H1 (cell line): ENCODE measurements at places on chromosomes 16 and 17. TPM values are rescaled to one million over a fixed set of nuclear protein-coding genes. Genes with fewer than 3 reads are reported as not detected.

- H3K27me3 ChIP-seq: no peaks in the 10 kb centered on the region
- H3K4me1 ChIP-seq: no peaks in the 10 kb centered on the region
- peak within 1 kb of the TSS; percentile 67 for H3K27ac ChIP-seq
- DNase-seq: peak; percentile 25
- H3K36me3 ChIP-seq: no peaks in the 10 kb centered on the region
These were observed at the start of gene ASPHD1 for GRCh38 chr16:29900102-29900887. TSS of gene ASPHD1 (plus strand) at chr16:29900488. CDS start at chr16:29900972, 484 bp downstream.

- no peaks in the 10 kb centered on the region for H3K4me1 ChIP-seq
- H3K36me3 ChIP-seq: no peaks in the 10 kb centered on the region
- H3K4me3 ChIP-seq: no peak overlapping the region
- DNase-seq: no peak
- H3K27me3 ChIP-seq: peaks cover 2% of the 10 kb centered on the region; the same call in 1 of the 2 replicates
These were observed 5.5 kb downstream of the GALK1 start for GRCh38 chr17:75759457-75759856.

Gene PTX4
- not detected in 2 replicates for total RNA-seq

GRCh38 chr17:42281571-42282096 is 5.4 kb upstream of the STAT5B start:
- H3K36me3 ChIP-seq: no peaks in the 10 kb centered on the region
- 0 out of 2 replicates have a peak, but pooled peaks cover 3% of the 10 kb centered on the region for H3K27me3 ChIP-seq
- H3K4me1 ChIP-seq: peaks cover 11% of the 10 kb centered on the region

- DNase-seq: peak; percentile 71
- H3K4me3 ChIP-seq: peak overlapping the region; percentile 88
- H3K27ac ChIP-seq: peak overlapping the region; percentile 99; the same call in 1 of the 2 replicates
- no peaks in the 10 kb centered on the region for H3K27me3 ChIP-seq
These were observed 727 bp upstream of the TENT4B start for GRCh38 chr16:50152351-50152806.

- peak overlapping the region; percentile 86 for H3K4me3 ChIP-seq
- H3K27ac ChIP-seq: peak overlapping the region; percentile 58
- H3K36me3 ChIP-seq: peaks cover 8% of the 10 kb centered on the region; the same call in 1 of the 2 replicates
- DNase-seq: no peak
- H3K27me3 ChIP-seq: no peaks in the 10 kb centered on the region
- peaks cover 14% of the 10 kb centered on the region for H3K4me1 ChIP-seq
These were observed 401 bp downstream of the ARL16 start for GRCh38 chr17:81683208-81683583.

DNA sequence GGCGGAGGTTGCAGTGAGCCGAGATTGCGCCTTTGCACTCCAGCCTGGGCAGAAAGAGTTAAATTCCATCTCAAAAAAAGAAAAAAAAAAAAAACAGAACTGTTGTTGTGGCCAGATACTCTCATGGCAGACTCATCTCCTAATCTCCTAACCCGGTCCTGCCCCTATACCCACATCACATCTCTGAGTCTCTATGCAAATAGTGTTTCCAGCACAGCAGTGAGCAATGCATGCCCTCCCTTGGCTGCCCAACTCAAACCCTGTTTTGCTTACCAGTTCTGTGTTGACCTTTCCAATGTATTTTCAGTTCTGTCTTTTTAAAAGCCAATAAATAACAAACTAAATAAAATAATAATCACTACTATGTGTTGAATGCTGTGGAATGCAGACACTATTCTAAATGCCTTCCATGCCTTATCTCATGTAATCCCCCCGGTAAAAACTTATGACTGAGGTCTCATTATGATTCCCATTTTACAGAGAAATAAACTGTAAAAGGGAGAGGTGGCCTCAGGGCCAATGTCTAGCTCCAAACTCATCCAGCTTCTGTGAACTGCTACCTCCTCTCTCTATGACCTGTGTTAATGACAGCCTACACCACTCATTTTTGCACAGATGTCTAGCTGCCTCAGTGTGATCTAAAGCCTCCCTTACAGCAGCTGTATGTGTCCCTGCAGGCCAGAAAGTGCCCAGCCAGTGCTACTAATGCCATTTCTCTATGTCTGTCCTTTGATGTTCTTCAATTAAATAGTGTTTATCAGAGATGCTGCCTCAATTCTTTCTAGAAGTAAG is 289.8 kb downstream of the HS3ST3B1 start:
- no peaks in the 10 kb centered on the region for H3K27me3 ChIP-seq
- no peak overlapping the region for H3K4me3 ChIP-seq
- H3K4me1 ChIP-seq: no peaks in the 10 kb centered on the region
- H3K36me3 ChIP-seq: no peaks in the 10 kb centered on the region
- DNase-seq: no peak

GRCh38 chr16:77214411-77215138 is 15.4 kb downstream of the SYCE1L start:
- no peak overlapping the region for H3K27ac ChIP-seq
- no peak overlapping the region for H3K4me3 ChIP-seq
- H3K4me1 ChIP-seq: peaks cover 10% of the 10 kb centered on the region
- no peak for DNase-seq

GRCh38 chr16:787978-788398 is at the start of gene RPUSD1:
TSS of gene RPUSD1 (minus strand) at chr16:788381. CDS start at chr16:787737, 644 bp downstream.
- H3K4me3 ChIP-seq: peak within 1 kb of the TSS; percentile 98
- no peak for DNase-seq

Gene CCL8
- not detected in 2 replicates for total RNA-seq

Gene CLDN6
- 747 and 793 TPM in 2 replicates for total RNA-seq

Gene CXCL16
- 3.5 and 3.9 TPM in 2 replicates for total RNA-seq

GRCh38 chr16:11211977-11212797 is 43.8 kb downstream of the SOCS1 start:
- DNase-seq: no peak
- H3K27me3 ChIP-seq: no peaks in the 10 kb centered on the region
- no peak overlapping the region for H3K27ac ChIP-seq
- no peak overlapping the region for H3K4me3 ChIP-seq

DNA sequence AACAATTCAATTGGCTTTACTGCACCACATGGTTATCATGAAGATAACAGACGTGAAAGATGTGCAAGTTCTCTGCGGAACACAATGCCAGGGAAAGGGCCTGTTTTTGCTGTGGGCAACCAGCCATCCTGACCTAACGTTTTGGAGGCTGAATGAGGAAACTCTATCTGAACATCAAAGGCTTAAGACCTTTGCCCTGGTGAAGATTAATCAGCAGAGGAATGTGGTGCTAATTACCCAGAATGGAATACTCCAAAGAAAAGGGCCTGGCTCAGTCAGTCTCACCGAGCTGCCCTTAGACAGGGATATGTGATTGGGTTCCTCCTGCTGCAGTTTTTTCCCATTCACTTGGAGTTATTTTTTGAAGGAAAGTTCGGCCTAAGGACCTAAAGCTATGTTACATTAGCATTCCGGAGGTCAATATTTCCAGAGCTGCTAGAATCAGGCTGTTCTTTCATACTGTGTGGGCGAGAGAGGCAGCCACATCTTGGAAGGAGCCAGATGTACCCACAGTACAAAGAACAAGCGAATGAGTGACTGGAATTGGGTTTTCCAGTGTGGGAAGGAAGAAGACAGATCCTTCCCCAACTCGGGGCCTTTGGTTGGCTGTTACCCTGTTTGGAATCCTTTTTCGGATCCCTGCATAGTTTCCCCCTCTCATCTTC is 15.5 kb downstream of the ASIC2 start:
- no peak overlapping the region for H3K4me3 ChIP-seq
- no peak for DNase-seq
- no peaks in the 10 kb centered on the region; the same call in 1 of the 2 replicates for H3K27me3 ChIP-seq
- no peaks in the 10 kb centered on the region for H3K36me3 ChIP-seq

GRCh38 chr16:14331020-14331419 is 259.9 kb downstream of the MRTFB start:
- H3K27me3 ChIP-seq: no peaks in the 10 kb centered on the region
- H3K36me3 ChIP-seq: 0 out of 2 replicates have a peak, but pooled peaks cover 2% of the 10 kb centered on the region
- H3K4me3 ChIP-seq: no peak overlapping the region
- no peaks in the 10 kb centered on the region for H3K4me1 ChIP-seq

Gene SARM1
- total RNA-seq: 6.5 and 9.2 TPM in 2 replicates

DNA sequence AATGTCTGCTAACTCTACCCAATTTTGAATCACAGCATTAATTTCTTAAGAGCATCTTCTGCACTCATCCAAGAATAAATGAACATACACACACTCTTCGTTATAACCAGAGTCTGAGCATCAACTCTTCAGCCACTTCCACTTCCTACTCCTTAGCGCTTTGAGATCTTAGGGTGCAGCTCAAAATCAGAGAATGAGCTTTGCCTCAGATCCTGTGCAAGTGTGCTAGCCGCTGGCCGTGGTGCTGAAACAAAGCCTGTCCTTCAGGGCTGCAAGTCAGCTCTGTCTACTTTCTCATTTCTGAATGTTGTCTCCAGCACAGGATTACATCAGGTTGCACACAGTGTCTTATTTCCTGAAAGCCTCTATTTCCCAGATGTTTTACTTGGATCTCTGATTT is 165.4 kb downstream of the AIPL1 start:
- H3K4me1 ChIP-seq: no peaks in the 10 kb centered on the region
- no peaks in the 10 kb centered on the region for H3K36me3 ChIP-seq
- DNase-seq: peak; percentile 80
- no peaks in the 10 kb centered on the region for H3K27me3 ChIP-seq

GRCh38 chr17:47299239-47299910 is 24.4 kb upstream of the EFCAB13 start:
- no peak for DNase-seq
- no peak overlapping the region for H3K27ac ChIP-seq
- H3K36me3 ChIP-seq: no peaks in the 10 kb centered on the region
- no peaks in the 10 kb centered on the region for H3K4me1 ChIP-seq
- no peaks in the 10 kb centered on the region for H3K27me3 ChIP-seq

DNA sequence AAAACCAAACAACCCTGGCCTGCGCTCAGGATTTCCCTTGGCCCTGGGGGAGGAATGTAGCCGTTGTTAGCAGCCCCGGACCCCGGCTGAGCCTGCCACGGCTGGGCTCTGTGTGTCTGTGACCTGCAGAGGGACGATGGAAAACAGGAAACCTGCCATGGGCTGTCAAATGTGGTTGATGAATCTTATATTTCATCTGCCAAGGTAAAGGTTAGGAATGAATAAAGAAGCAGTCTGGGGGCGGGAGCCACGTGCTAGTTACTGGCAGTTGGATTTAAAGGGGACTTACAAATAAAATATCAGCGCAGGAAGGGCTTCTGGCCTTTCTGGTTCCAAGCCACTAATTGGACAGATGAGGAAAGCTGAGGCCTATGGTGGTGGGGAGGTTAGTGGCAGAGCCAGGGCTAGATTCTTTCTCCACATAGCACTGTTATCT is at the start of gene KRT23:
Gene KRT23, minus strand, starts transcription at position 263 of the 436 bp plus-strand sequence. CDS start 1,043 bp downstream, outside the sequence.
- H3K27me3 ChIP-seq: no peaks in the 10 kb centered on the region
- DNase-seq: no peak
- H3K36me3 ChIP-seq: no peaks in the 10 kb centered on the region
- no peak within 1 kb of the TSS for H3K27ac ChIP-seq

GRCh38 chr17:33506889-33507650 is 214.0 kb upstream of the ASIC2 start:
- H3K4me3 ChIP-seq: no peak overlapping the region
- no peaks in the 10 kb centered on the region for H3K36me3 ChIP-seq
- no peaks in the 10 kb centered on the region for H3K4me1 ChIP-seq
- no peaks in the 10 kb centered on the region for H3K27me3 ChIP-seq
- DNase-seq: no peak

GRCh38 chr17:77323413-77324171 is 182.8 kb downstream of the SEC14L1 start:
- H3K4me1 ChIP-seq: peaks cover 2% of the 10 kb centered on the region
- no peaks in the 10 kb centered on the region for H3K27me3 ChIP-seq
- no peak for DNase-seq
- no peak overlapping the region for H3K4me3 ChIP-seq
- no peak overlapping the region for H3K27ac ChIP-seq
- H3K36me3 ChIP-seq: no peaks in the 10 kb centered on the region

GRCh38 chr17:44687756-44688155 is 1.8 kb downstream of the CCDC43 start:
- 0 out of 2 replicates have a peak, but pooled peaks cover 3% of the 10 kb centered on the region for H3K36me3 ChIP-seq
- H3K4me3 ChIP-seq: no peak overlapping the region
- H3K27ac ChIP-seq: no peak overlapping the region
- DNase-seq: no peak
- H3K4me1 ChIP-seq: no peaks in the 10 kb centered on the region

DNA sequence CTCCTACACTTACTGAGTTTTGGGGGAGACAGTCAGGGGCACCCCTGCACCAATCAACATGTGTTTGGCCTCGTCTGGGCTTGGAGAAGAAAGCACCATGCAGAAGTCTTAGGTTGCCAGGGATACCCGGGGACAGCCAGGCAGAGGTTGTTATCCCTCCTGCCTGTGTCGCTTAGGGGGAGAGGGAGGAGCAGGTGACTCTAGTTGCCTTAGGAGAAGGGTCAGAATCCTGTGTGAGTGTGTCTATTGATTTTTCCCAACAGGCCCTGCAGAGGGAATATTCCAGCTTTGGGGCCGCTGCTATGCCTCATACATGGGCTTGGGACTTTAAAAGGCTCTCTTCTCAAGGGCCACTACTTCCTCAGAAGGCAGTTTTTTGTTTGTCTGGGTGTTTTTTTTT is 89.1 kb downstream of the RGS9 start:
- no peaks in the 10 kb centered on the region for H3K36me3 ChIP-seq
- H3K27me3 ChIP-seq: no peaks in the 10 kb centered on the region
- no peak overlapping the region for H3K27ac ChIP-seq
- no peak for DNase-seq
- no peaks in the 10 kb centered on the region for H3K4me1 ChIP-seq

Gene SLFN11
- total RNA-seq: 0.27 and 0.28 TPM in 2 replicates

DNA sequence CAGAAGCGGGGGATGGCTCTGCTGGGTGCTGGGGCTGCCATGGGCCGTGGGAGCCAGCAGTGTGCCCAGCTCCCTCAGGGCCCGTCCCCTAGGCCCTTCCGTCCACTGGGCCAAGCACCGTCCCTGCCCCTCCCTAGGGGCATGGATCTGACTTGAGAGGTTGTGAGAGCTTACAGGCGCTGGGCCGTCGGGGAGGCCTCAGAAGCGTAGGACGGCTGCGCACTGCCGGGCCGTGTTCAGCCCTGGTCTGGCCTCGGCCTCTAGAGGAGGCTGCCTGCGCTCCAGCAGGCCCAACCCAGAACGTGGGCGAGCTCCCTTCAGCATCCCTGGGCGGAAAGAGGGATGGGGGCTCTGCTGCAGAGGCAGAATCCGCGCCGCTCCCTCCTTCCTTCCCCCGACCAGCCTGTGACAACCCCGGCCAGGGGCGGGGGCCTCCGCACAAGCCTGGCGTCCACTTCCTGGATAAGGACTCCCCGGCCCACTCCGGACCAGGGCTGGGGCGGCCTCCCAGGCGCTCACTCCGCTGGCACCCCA is 685 bp upstream of the MPG start:
- no peaks in the 10 kb centered on the region for H3K36me3 ChIP-seq
- H3K4me1 ChIP-seq: peaks cover 42% of the 10 kb centered on the region
- H3K27ac ChIP-seq: no peak overlapping the region
- H3K4me3 ChIP-seq: peak overlapping the region; percentile 78

Gene ABCC12
- total RNA-seq: not detected in 2 replicates

Gene NACA2
- total RNA-seq: not detected in 2 replicates

- no peak for DNase-seq
- no peaks in the 10 kb centered on the region for H3K27me3 ChIP-seq
- H3K36me3 ChIP-seq: 0 out of 2 replicates have a peak, but pooled peaks cover 2% of the 10 kb centered on the region
- H3K27ac ChIP-seq: no peak overlapping the region
- peaks cover 3% of the 10 kb centered on the region; the same call in 1 of the 2 replicates for H3K4me1 ChIP-seq
- no peak overlapping the region for H3K4me3 ChIP-seq
These were observed 72.6 kb downstream of the VAT1L start for GRCh38 chr16:77860953-77861352.

- H3K4me3 ChIP-seq: no peak overlapping the region
- H3K36me3 ChIP-seq: no peaks in the 10 kb centered on the region
- H3K4me1 ChIP-seq: peaks cover 7% of the 10 kb centered on the region
- H3K27me3 ChIP-seq: no peaks in the 10 kb centered on the region; the same call in 1 of the 2 replicates
- no peak overlapping the region for H3K27ac ChIP-seq
These were observed 156.5 kb downstream of the FOXL1 start for GRCh38 chr16:86734543-86735460.

- peaks cover 2% of the 10 kb centered on the region; the same call in 1 of the 2 replicates for H3K4me1 ChIP-seq
- no peak overlapping the region for H3K4me3 ChIP-seq
- no peaks in the 10 kb centered on the region for H3K27me3 ChIP-seq
- H3K36me3 ChIP-seq: no peaks in the 10 kb centered on the region
These were observed 45.3 kb upstream of the HS3ST3A1 start for GRCh38 chr17:13646969-13647542.

Gene VWA3A
- total RNA-seq: not detected in 2 replicates
